ENCODE measurements at places on chromosomes 6 and 20.

DNA sequence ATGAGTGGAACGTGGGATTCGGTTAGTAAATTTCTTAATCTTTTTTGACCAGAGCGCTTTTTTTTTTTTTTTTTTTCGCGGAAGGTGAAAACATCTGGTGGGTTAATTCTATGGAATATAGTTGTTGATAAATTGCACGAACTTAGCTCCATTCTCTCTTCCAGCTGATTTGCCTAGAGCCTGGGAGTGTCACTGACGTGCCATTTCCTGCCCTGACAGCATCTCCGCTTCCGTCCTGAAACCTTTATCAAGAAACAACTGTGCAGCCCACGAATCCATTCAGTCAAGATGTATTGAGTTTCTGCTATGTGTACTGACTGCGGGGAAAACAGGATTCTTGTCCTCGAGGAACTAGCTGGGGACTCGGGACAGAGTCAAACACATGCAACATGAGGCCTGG, 59.5 kb upstream of the TGM3 start:
- DNase-seq: no peak

GRCh38 chr6:73664701-73665100, 10.9 kb upstream of the SLC17A5 start:
- no peak for DNase-seq

GRCh38 chr6:29995340-29995777, 53.0 kb downstream of the HLA-A start:
- DNase-seq: no peak

DNA sequence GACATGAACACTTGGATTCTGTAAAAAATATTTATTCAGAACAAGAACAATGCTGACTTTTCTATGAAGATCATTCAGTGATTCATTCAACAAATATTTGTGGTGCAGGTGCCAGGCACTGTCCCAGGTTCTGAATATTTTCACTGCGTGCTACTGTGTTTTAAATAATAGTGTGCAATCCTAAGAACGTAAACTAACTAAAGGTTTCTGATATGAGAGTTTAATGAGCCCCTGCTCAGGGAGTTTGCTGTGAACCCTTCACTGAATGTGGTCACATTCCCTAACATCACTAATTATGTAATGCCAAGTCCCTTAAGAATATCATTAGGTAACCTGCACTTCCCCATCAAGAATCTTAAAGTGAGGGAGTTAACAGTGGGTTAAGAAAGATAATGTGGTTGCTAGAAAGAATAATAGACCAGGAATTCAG, 1.7 kb upstream of the TMEM170B start:
- no peak for DNase-seq

- DNase-seq: no peak
Measured at GRCh38 chr6:10725716-10726115, 2.8 kb downstream of the TMEM14C start.
